Muscle of leg (tissue), 16 donors: ENCODE measurements at places on chromosomes 11 and 22.

- DNase-seq: no peak
These were observed 7.0 kb downstream of the RPS3 start for GRCh38 chr11:75406338-75406777.

GRCh38 chr11:15665368-15665871 is 550.7 kb downstream of the INSC start:
- DNase-seq: no peak

DNA sequence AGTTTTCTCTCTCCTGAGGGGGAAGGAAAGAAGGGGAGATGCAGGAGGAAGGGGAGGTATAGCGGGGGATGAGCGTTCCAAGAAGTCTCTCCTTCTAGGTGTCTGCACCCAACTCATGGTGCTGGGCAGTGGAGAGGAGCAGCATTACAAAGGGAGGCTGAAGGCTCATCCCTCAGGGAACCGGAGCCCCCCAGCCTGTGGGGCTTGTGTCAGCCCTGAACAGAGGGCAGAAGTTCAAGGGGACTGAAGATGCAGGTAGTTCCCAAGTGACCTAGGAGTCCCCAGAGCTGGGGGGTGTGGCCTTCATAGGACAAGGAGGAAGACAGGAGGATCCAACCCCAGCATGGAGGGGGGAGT is 1.8 kb downstream of the C11orf68 start:
- peak; percentile 25 for DNase-seq

- no peak for DNase-seq
These were observed 50.3 kb downstream of the COMMD9 start for GRCh38 chr11:36238881-36239280.

DNA sequence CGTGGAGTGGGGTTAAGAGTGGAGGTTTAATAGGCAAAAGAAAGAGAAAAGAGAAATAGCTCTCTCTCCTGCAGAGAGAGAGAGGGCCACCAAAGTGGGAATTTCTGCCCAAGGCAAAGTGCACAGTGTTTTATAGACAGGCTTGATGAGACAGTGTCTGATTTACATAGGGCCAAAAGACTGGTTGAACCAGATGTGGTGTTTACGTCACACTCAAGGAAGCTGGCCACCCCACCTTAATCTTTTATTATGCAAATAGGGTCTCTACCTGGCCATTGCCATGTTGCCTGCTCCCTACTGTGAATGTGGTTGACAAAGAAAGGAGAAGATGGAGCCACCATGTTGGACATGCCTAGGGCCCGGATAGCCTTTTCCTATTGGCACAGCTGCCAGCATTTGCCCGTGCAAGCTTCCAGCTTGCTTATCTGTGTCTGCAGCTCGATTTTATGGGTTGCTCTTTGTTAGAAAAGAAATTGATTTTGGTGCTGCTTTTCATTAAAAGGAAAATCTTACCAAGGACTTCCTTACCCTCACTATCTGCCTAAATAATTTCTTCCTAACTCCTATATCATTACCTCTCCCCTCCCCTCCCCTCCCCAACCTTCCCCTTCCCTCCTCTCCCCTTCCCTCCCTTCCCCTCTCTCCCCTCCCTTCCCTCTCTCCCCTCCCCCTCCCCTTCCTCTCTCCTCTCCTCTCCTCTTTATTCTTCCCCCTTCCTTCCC is 436.0 kb downstream of the NELL1 start:
- DNase-seq: no peak

GRCh38 chr22:40637183-40638150 is 948 bp upstream of the MRTFA start:
- DNase-seq: peak; percentile 69

DNA sequence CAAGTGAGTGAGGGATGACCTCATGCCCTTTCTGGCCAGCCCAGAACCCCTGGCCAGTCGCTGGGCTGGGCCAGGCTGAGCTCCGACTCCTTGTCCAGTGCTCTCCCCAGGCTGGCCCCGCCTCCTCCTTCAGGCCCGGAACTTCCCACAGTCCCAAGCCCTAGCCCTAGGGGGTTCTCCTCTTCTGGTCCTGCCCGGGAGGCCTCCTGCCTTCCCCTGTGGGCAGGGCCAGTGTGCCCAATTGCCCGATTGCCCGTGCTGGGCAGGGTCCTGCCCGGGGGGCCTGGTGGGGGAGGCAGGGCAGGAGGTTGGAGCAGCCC is 4.2 kb downstream of the TCIRG1 start:
- no peak for DNase-seq

DNA sequence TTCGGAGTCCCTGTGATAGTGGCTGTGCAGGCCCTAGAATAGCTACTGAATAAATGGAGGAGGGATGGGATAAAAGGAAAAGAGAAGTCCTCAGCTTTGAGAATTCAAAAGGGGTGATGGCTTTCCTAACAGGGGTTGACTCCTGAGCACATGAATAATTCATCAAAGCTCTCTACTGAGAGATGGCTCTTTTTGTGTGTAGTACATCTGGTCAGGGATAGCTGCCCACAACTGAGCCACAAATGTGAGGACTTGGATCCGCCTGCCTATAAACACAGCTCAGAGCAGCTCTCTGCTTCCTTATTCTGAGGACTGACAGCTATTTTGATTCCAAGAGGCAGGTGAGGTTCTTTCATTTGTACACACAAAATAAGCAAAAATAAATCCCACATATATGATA is 82.3 kb downstream of the USP35 start:
- no peak for DNase-seq

DNA sequence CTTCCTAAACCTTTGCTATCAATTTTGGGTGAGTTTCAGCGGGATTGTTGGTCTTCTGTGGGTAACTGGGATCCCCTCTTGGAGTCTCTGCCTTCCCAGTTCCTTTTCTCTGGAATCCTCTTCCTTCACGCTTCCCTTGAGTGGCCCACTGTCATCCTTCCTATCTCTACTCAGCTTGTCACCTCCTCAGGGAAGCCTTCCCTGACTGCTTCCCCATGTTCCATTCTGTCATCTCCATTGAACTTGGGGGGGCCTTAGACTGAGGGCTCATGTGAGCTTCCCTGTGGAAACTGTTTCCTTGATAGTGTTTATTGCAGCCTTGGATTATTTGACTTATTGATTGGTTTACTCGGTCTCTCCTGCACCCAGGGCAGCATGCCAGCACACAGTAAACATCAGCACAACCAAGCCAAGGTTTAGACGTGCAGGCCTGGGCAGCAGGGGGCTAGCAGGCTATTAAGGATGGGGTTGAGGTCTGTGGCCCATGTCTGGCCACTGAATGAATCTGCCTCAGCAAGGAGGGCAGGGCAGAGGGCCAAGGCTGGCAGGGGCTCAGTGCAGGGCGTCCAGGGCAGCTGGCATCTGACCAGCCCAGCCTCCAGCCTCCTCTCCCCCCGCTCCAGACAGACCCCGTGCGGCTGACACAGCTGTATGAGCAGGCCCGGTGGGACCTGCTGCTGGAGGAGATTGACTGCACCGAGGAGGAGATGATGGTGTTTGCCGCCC is 7.2 kb downstream of the TRPT1 start:
- no peak for DNase-seq

- DNase-seq: no peak
These were observed 6.8 kb upstream of the TMEM123 start for GRCh38 chr11:102459393-102459792.

DNA sequence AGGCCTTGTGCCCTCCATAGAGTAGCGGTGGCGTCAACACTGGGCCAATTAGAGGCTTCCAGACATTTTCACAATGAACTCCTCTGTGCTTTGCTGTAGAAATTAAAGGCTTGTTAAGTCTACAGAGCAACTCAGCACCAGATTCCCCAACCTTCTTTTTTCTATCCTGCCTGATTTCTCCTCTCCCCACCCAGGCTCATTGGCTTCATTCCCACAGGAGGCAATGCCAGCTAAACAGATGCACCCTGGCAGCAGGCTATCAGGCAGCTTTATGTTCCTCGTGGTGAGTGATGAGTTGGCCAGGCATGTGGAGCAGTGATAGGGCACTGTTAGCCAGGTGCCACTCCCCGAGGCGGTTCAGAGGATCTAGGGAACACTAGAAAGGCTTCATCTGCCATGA is 4.8 kb downstream of the DIXDC1 start:
- peak; percentile 85 for DNase-seq

GRCh38 chr11:15586741-15587473 is 472.2 kb downstream of the INSC start:
- peak; percentile 82 for DNase-seq

DNA sequence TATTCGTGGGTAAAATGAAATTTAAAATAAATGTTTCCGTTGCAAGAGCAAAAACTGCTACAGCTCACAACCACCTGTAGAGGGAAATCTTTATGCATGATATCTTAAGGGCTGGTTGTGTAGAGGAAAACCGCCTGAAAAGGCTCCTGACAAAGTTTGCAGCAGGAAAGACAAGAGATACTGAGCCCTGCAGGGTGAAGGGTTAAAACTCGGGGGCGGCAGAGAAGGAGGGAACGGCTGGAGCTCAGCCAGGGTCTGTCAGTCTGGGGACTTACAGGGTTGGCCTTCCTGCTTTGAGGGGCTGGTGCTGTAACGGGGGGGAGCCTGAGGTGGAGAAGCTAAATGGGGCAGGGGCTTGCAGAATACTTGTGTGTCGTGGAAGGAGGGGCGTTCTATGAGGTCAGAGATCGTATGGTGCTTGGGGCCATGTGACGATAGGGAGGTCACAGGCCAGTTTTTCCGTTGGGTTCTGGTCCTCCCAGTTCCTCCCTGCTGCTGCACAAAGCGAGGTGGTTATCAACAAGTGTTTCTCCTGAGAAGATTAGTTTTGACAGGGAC is 122.9 kb upstream of the HSD17B12 start:
- peak; percentile 59 for DNase-seq

DNA sequence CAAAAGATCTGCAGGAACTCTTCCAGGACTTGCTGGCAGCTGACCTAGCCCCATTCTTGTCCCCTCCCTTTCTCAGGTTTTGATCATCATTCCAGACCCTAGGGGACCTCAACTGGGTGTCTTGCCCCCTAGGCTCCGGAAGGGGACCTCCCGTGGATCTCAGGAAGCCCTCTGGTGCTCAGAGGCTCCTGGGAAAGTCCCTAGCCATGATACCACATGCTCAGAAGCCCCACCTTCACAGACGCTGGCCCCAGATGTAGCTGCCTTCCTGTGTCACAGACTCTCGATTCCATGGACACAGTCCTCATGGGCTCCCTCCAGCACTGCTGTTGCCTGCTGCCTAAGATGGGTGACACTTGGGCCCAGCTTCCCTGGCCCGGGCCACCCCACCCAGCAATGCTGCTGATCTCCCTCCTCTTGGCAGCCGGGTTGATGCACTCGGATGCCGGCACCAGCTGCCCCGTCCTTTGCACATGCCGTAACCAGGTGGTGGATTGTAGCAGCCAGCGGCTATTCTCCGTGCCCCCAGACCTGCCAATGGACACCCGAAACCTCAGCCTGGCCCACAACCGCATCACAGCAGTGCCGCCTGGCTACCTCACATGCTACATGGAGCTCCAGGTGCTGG is at the start of gene LRRC55:
Gene LRRC55 (plus strand): TSS at position 276 of the 628 bp plus-strand sequence. CDS start 70 bp downstream, at position 346.
- no peak for DNase-seq

DNA sequence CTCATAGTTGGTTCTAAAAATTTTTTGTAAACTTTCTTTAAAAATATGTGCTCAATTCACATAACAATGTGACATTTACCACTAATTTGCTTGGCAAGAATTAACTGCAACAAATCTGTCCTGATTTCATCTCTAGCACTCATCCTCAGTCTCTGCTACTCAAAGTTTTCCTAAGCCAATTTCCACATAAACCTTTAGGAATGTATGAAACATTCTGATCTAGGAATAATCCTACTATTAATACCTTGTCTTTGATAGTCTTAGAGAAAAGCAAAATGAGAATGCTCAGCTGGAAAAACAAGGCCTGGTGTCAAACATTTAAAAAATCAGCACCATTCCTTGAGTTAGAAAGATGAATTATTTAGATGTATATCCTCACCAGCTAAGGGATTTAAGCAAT is 114.3 kb downstream of the CD44 start:
- DNase-seq: peak; percentile 37

DNA sequence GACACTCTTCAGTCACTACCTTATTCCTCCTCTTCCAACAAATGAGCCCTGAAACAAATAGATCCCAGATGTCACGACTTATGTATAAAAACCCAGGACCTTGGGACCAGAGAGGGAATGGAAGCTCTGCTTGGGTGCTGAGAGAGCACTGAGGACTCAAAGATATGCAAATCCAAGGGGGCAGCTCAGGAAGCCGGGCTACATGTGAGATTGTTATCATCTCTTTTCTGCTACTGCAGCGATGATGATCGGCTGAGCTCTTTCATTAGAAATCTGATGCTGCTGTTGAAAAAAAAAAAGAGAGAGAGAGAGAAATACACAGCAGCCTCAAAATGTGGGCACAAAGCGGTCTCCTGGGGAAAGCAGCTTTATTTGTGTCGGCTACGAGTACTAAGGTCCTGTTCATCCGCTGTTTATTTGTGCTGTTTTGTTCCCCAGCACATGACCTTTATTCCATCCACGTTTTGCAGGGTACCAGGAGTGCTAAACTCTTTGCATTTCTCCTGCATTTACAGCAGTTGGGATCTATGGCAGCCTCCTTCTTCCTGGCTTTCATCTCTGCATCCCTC is 120.2 kb downstream of the TRIM29 start:
- DNase-seq: no peak

- no peak for DNase-seq
These were observed 4.2 kb downstream of the CCND1 start for GRCh38 chr11:69644962-69645675.

- DNase-seq: no peak
These were observed 153.6 kb downstream of the SNX19 start for GRCh38 chr11:130762638-130763037.

- DNase-seq: no peak
These were observed 7.9 kb upstream of the DTX4 start for GRCh38 chr11:59164028-59164427.

- no peak for DNase-seq
These were observed 1.2 kb upstream of the TBC1D10A start for GRCh38 chr22:30327864-30328345.

DNA sequence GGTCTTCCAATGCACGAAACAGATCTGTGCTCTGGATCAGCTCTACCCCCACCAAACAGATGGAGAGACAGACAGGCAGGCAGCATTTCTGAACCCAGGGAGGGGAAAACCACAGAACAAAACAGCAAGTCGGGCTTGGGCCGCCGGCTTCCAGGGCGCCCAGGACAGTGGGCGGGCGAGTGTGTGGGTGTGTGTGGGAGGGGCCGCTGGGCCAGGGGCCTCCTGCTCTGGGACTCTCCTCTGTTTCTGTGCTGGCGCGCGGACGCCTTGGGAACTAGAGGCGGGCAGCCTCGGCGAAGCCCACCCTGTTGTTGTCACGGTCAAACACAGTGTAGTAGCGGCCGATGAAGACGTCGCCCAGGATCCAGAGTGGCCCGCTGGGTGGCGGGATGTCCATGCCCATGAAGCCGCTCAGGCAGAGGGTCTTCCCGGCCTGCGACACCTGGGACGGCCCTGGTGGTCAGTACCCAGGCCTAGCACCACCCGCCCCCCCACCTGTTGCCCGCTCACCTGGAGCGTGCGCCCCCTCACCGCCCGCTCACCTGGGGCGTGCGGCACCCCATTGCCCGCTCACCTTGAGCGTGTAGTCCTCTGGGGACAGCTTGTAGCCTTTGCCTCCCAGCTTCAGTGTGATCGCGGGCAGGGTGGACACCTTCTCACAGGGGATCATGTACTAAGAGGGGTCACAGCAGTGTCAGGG is 3.0 kb upstream of the IFITM10 start:
- DNase-seq: no peak
